ENCODE measurements at places on chromosomes 2 and 18. TPM values are rescaled to one million over a fixed set of nuclear protein-coding genes. Genes with fewer than 3 reads are reported as not detected.
A peak's percentile ranks its signal among the peaks of the same experiment; 100 is the strongest.

GRCh38 chr2:220152281-220152935 lies 525.0 kb downstream of the SLC4A3 start:
- no peak for DNase-seq

DNA sequence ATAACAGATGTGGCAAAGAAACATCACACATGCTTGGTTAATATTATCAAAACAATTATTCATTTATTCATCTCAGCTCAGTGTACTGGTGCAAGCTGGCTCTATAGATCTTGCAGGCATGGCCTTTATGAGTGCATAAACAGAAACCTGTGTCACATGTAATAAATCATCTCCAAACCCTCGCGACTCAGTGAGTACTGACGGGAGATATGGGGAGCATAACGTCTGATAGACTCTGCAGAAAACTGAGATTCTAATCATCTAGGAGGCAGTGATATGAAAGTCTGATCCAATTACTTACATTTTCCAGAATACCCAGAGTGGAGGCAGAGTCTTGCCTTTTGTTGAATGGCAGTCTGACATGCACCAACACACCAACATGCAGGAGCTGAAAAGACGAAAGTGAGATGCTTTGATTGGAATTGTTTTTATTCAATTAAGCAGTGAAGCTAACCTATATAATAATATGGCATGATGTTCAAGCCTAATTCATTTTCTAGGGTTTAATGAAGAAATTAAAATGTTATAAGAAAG lies 416.8 kb downstream of the RNF144A start:
- DNase-seq: peak; percentile 84

DNA sequence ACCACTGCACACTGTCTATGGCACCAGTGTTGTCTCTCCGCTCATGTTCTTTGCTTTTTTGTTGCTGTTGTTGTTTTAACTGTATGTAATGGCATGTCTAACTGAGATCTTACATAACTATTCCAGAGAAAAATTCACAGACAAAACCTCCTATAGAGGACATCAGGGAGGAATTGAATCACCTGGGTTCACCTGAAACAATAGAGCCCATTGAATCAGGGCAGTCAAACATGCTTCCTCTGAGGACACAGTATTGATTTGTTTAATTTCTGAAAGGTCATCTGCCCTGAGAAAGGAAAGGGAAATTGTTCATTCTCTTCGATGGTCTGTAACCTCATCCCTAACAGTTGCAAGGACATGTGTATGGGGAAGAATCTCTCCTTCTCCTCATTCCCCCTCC lies 237.5 kb downstream of the SRBD1 start:
- no peak for DNase-seq

MRPL19 gene
- polyA plus RNA-seq: 15.4 TPM
